ENCODE measurements at places on chromosomes 6 and 20.

- DNase-seq = no peak
These were observed 34.0 kb downstream of the SYNDIG1 start for GRCh38 chr20:24503352-24503931.

DNA sequence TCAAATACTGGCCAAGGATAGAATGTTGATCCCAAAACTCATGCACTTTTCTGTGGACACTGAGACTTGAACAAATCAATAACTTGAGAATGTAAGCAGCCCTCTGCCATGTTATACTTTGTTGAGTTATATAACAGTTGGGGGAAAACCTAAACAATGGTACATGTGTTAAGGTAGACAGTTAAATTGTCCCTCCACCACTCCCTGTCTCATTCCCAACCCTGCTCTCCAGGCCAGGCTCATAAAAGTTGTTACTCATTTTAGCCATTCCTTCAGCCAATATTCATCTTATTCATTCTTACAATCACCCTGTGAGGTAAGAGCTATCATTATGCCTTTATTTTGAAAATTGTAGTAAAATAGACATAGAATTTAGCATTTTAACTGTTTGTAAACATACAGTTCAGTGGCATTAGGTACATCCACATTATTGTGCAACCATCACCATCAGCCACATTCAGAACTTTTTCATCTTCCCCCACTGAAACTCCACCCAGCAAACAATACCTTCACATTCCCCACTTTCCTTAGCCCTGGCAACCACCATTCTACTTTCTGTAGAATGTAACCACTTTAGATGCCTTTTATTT, 38.2 kb upstream of the IER3 start:
- no peak for DNase-seq

DNA sequence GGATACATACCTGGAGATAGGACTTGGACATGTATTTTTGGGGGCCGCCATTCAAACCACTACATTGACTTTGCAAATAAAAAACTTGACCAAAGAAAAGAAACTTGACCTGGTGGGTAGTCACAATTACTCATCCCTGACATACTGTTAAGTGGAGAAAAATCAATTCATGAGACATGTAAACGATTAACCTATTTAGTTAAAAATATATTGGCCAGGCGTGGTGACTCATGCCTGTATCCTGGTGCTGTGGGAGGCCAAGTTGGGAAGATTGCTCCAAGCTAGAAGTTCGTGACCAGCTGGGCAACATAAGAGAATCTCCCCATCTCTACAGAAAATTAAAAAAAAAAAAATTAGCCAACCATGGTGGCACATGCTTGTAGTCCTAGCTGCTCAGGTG, 2.5 kb upstream of the SRSF12 start:
- no peak for DNase-seq

- DNase-seq = no peak
These were observed 39.8 kb upstream of the NAA20 start for GRCh38 chr20:19977373-19977770.

DNA sequence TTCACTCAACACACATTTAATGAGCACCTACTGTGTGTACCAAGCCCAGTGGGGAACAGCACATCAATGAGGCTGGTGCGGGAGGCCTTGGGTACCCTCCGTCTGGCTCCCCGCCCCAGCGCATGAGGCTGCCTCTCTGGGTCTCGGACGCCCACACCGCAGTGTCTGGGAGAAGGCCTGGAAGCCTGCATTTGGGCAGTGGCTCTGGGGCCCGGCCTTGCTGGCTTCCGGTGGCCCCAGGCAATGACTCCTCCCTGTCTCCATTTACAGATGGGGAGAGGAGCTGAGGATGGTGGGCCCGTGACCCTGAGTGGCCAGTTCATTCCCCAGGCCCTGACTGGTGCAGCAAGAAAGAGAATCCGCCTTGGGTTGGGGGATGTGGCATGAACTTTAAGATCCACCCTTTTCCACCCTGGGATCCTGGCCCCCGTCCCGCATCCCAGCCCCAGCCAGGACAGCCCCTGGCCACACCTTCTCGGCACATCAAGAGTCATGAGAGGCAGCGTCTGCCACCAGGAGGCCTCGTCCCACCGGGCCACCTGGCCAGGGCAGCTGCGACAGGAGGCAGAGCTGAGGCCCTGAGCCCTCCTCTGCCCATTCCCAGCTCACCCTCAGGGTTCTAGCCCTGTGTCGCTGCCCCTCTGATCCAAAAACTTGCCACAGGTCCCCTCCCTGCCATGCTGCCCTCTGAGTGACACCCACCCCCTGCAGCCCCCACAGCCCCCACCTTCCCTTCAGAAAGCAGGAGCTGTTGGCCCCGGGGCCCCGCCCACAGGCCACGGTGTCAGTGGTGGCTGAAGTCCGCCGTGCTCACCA, 17.5 kb upstream of the MRGBP start:
- DNase-seq = no peak

DNA sequence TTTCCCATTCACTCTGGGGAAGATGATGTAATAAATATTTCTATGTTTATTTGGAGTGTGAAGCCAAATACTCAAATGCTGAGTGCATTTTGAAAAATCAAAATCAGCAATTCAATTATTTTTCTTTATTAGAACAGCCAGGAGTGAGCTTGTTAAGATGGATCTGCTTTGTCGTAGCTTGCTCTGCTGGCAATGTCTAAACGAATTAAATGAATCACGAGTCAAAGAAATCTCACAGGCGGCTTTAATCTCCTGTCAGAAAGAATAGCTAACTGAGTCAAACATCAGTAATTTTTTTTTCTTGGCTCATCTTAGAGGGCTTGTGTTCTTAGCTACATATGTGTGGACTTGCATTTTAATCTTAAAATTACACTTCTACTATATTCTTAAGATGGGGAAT, 100.2 kb upstream of the HMGN3 start:
- DNase-seq = no peak

GRCh38 chr6:69693762-69694161, 103.0 kb downstream of the LMBRD1 start:
- no peak for DNase-seq

DNA sequence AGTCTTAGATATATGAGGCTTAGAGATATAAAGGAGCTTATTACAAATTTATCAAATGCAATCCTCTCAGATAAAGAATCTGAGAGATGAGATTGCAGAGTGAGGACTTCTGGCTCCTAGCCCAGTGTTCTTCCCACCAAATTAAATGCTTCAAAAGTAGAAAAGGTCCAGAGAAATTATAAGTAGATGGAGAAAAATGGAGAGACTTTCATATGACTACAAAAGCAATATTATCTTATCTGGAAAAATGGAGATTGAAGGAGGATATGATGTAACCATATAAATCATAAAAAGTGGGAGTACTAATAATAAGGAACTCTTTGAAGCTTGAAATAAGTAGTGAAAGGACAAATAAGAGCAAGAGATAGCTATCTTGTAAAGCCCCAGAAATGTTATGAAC, 2.8 kb downstream of the KCTD20 start:
- DNase-seq = no peak

GRCh38 chr20:20442466-20442865, 74.6 kb downstream of the INSM1 start:
- no peak for DNase-seq

DNA sequence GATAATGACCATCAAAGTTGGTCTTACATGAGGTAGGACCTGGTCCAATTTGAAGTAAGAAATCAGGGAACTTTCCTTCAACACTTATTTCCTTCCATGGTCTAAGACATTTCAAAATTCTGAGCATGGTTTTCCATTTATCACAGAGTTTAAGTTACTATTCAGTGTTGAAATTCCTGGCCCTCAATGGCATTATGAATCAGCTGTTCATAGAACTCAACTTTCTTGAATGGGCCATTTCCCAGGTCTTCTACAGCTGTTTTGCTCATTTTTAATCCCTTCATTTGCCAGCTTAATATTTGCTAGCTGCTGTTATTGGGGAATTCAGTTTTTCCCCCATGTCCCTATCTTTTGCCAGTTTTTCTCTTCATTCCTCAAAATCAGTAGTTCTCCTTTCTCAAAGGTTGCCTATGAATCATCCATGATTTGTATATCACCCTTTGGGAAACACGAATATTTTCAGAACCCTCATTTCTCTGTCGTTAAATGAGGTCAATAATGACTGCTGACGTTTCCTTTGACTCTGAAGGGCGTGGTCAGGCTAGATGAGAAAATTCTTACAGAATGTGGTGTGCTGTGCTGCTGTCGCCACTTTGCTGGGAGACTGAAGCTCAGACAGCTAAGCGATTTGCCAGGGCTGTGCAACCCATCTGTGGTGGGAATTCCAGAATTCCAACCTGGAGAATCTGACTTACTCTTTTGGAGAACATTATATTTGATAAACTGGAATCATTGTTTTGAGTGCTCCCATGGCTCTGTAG, 216.5 kb upstream of the FLRT3 start:
- no peak for DNase-seq

GRCh38 chr6:84390851-84391250, 163.4 kb upstream of the CEP162 start:
- DNase-seq = no peak

GRCh38 chr6:109912118-109912517, 66.0 kb upstream of the GPR6 start:
- DNase-seq = no peak

GRCh38 chr20:39137299-39137698, 175.2 kb downstream of the DHX35 start:
- DNase-seq = no peak

Data from AG04449 (cell line).